ENCODE measurements at places on chromosomes 6 and 20.

DNA sequence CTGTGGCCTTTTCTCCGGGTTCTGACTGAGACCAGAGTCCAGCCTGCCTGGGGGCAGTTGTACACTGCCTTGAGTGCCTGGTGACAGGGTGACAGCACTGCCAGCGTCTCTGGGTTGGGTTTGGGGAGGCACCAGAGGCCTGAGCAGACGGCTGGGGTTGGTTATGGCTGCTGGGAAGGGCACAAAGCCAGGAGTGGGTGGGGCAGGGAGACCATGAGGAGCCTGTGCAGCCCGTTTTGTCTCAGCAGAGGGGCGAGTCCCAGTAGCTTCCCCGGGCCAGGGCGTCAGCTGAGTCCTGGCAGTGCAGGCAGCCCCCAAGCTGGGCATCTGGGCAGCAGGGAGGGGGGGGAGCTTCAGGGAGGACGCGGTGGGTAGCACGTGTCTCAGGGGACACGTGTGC, 15.3 kb upstream of the SULF2 start:
- no peak for DNase-seq

GRCh38 chr6:98946266-98946878, 1.4 kb downstream of the FBXL4 start:
- DNase-seq: peak; percentile 55

DNA sequence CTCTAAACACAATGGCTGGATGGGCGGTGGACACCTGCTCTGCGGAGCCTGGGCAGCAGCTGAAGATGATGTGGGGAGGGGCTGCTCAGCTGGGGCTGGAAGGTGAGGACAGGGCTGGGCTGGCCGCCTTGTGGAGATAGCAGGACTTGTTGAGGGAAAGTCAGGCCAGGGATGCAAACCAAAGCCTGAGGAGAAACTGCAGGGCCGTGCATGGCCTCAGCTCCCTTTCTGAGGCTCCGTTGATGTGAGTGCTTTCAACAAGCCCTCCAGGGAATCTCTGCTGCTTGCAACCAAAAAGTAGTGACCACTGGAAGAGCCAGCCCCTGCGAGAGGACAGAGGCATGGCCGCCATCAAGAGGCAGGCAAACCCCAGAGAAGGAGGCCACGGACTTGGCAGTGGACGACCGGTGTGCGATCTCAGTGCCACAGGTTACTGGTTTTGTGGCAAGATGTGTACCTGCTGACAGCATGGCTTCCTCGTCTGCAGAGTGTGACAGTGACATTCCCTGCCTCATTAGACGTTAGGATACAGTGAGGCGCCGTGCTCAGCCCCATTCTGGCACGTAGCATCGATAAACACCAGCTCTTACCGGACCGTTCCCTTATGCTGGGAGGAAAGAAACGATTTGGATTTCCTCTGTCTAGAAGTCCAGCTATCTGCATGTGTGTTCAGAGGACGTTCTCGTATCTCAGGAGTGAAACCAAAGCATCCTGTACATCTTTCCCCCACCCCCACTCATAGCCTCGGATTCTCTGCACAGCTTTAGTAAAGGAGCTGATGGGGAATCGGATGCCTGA, 37.9 kb downstream of the ERMARD start:
- DNase-seq: no peak

GRCh38 chr20:38290829-38291814, 12.8 kb upstream of the BPI start:
- DNase-seq: peak; percentile 39

DNA sequence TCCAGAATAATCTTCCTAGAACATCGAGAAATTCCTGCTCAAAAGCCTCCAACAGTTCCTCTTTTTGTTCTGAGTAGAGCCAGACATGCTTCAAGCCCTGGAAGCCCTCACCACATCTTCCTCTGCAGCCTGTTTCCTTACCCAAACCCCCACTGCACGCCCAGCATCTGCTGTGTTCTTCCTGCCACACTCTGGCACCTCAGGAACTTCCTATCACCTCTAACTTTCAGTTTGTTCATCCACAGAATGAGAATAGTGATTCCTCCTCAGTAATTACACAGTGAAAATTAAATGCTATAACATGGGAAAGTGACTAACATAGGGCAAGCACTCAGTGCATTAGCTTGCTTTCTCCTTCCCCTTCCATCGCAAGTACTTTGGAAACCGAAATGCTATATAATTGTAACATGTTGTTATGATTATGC, 26.3 kb downstream of the C6orf89 start:
- DNase-seq: peak; percentile 58

GRCh38 chr20:51529758-51530157, 12.8 kb downstream of the NFATC2 start:
- no peak for DNase-seq

GRCh38 chr6:27143474-27144026, 104.0 kb upstream of the PRSS16 start:
- no peak for DNase-seq

DNA sequence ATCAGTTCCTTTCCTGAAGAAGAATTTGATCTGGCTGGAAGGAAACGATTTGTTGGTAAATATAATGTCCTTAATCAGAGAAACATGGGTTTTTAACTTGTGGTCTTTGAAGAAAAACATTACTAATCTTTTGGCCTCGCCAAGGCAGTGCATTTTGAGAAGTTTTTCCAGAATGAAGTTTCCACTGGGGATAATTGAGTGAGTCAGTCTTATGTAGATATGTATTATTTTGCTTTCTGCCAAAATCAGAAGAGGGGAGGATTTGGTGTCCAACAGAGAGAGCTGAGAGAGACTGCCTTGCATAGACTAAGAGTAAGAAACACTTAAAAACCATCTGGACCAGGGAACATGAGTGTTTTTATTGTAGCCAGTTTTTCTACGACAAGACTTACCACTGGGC, 79.9 kb downstream of the FNDC1 start:
- no peak for DNase-seq

DNA sequence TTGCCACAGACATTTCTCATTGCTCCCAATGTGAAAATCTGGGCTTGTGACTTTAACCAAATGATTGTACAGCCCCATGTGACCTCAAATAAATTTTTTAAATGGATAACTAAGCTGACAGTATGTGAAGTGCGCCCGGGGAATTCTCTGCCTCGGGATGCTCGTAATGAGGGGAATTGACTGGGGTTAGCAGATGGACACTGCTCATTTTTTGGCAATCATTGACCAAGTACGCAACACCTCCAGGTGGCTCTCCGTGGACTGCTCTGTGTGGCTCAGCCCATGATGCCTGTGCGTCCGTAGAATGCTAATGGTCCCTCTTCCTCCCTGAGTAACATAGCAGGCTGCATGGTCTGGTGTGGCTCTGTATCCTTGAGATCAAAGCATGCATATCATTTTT, 42.4 kb downstream of the FARS2 start:
- DNase-seq: no peak

- no peak for DNase-seq
These were observed 107.7 kb downstream of the ZDHHC14 start for GRCh38 chr6:157488716-157489118.

DNA sequence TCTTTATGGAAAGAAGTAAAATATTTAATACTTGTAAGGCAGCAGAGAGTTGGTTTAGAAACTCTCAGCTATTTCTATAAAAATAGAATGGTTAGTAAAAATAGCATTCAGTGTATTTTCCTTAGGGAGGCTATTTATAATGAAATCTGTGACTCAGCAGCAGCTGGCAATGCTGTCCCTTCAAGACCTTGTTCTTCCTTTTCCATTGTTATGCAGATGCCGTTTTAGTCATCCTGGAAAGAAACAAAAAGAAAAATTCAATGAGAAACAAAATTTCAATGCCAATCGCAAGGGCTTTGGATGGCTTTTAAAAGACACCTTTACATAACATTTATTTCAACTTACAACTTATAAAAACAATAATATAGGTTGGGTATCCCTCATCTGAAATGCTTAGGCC, 17.5 kb downstream of the MPC1 start:
- DNase-seq: peak; percentile 82

- DNase-seq: peak; percentile 88
These were observed 47.3 kb upstream of the MARCKS start for GRCh38 chr6:113809826-113810225.

GRCh38 chr6:34573567-34574183, 17.5 kb upstream of the SPDEF start:
- no peak for DNase-seq

DNA sequence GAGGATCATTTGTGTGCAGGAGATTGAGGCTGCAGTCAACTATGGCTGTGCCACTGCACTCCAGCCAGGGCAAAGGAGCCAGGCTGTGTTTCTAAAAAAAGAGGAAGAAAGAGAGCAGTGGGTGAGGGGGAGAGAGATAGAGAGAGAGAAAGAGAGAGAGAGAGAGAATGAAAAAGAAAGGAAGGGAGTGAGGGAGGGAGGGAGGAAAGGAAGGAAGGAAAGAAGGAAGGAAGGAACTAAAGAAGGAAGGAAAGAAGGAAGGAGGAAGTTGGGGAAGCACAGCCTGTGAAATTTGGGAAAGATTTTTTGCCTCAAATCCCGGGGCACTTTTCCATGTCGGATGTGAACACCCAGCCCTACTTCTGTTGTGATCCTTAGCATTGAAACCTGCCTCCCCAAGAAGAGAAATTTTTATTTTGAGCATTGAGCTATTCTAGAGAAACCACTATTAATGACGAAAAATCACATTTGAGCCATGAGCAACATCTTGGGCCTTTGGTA, 57.8 kb downstream of the FOXA2 start:
- DNase-seq: no peak

DNA sequence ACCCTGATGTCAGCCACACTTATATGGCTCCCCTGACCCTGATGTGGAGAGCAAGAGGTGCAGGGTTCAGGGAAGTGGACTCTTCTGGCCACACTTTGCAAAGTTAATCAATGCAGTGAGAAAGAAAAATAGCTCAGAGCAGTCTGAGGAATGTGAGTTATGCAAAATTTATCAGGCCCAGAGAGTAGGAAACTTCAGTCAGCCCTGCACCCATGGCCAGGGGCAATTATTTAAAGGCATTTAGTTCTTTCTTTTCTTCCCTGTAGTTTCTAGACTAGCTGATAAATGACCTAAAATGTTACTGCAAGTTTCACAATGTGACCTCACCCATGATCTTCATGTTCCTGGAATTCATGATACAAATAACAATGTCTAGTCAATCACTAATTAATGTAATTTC, 143.7 kb upstream of the GGTLC1 start:
- DNase-seq: no peak

- DNase-seq: peak; percentile 68
These were observed 16.2 kb downstream of the DNAJC5 start for GRCh38 chr20:63911176-63911575.

DNA sequence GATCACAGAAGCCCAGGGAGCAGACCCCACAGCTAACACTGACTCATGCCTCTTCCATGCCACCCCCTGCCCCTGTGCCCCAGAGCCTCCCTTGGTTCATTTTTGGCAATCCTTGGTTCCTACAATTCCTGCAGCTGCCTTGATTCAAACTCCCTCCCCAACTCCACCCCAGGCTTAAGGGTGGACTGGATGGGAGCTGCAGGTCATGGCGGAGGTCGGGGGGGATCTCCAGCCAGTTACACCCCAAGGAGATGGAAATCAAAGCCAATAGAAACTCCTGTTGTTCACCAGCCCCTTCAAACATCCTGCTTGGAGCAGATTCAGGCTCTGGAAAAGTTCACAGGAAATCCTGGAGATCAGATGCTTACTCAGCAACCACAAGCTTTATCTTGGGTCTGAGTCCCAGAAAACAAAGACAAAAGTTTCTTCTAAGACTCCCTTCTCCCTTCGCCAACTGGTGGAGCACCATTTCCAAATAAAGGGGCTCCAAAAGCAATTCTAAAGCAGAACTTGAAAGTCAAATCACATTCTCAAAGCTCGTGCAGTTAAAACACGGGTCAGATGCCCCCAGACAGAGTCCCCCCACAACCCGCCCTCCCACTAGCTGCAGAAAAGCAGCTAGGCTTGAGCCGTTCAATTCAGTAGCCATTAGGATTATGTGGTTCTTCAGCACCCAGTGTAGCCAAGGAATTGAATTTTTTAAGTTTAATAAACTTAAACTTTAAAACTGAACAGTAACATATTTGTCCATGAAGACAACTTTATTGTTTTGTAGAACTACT, 149.5 kb downstream of the ANKRD60 start:
- no peak for DNase-seq

GRCh38 chr20:17615645-17616479, 46.0 kb downstream of the DSTN start:
- DNase-seq: no peak

GRCh38 chr20:37294262-37294981, 5.0 kb downstream of the MANBAL start:
- DNase-seq: peak; percentile 71

DNA sequence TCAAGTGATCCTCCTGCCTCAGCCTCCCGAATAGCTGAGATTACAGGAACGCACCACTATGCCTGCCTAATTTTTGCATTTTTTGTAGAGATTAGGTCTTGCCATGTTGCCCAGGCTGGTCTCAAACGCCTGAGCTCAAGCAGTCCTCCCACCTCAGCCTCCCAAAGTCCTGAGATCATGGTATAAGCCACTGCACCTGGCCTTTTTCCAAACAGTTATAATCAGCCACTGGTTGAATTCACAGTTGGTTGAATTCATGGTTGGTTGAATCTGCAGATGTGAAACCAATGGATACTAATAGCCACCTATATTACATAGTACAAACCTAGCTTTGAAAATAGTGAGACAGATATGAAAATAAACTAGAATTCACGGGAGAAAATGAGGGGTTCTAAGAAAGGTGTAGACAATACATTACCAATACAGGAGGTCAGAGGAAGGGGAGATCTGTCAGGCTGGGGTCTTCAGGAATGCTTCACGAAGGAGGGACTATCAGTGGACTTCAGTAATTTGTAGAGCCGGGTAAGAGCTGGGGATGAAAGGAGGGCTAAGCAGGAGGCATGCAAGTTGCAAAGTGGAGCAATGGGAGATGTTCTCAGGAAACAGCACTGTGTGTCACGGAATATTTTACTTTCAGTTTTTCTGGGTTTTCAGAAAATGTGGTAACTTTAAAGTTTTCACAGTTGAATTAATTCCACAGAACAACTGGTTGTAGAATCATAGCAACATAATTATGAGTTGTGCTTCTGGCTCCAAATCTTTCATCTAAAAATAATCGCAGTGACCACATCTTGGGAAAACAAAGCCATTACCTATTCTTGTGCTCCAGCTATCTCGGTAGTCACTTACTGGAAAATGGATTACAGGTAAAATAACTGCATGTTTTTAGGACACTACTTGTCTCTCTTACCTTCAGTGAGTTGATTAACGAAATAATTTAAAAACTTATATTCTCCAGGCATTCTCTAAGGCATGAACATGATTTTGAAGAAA, 12.9 kb upstream of the CEP85L start:
- no peak for DNase-seq

- peak; percentile 46 for DNase-seq
These were observed 114.3 kb upstream of the BTN3A2 start for GRCh38 chr6:26250698-26251044.

GRCh38 chr6:156984178-156984738, 207.1 kb downstream of the ARID1B start:
- no peak for DNase-seq

DNA sequence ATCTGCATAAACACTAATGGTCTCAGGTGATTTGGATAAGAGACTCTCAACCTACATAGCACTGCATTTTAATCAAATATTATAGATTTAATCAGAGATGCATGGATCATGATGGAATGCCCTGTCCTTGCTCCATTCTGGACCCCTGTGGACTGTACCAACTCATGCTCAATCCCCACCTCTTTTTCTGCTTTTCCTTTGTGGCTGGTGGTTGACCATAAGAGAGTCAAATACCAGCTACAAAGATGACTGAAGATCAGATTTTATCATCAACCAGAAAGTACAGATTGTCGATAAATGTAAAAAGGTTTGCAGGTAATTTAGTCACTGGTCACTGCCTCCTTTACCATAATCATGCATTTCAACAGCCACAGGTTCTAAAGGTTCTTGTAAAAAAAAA, 116.2 kb downstream of the ME1 start:
- DNase-seq: no peak
